ENCODE measurements at places on chromosomes 5 and 9.

GRCh38 chr5:533955-534742 lies 9.9 kb upstream of the SLC9A3 start:
- DNase-seq = no peak

- DNase-seq = no peak
Observed at GRCh38 chr5:98846520-98846919, 73.1 kb downstream of the RGMB start.

DNA sequence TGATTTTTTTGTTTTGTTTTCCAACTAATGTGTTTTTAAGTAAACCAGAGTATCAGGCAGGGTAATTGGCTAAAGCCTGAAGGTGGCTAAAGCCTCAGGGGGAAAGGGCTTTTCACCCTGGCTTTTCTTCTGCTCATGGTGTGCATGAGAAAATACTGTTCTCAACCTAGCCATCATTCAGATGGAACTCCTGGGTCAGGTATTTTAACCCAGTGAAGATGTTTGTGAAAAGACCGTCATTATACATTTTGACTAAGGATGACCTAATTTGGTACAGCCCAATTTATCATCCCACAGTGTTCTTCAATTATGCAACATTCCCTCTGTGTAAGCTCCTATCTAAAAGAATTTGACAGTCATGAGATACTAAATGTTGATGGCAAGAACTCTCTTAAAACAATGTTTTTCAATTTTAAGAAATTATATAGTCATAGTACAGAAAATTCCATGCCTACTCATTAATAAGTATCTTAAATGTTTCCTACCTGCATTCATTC lies 209.5 kb upstream of the TARS1 start:
- no peak for DNase-seq

- DNase-seq = no peak
Observed at GRCh38 chr9:124381170-124381945, 33.9 kb downstream of the PSMB7 start.

GRCh38 chr5:171840066-171840465 lies 54.4 kb downstream of the SMIM23 start:
- DNase-seq = no peak

DNA sequence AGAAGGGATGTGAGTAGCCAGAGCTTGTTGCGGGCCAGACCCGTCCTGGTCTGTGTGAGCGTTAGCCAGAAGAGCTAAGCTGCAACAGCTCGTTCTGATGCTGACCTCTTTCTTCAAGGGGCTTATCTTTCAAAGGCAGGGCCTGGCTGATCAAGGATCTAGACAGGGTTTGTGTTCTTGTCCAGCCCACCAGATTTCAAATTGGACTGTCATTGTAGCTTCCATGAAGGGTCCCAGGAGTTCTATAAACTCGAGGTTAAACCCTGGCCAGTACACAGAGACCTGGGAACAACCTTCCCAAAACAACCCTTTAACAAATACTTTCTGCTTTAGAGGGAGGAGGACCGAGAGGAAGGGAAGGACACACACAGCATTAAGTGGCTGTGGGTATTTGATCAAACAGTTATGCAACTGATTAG lies 153.0 kb upstream of the TUT7 start:
- no peak for DNase-seq

GRCh38 chr5:59034498-59035186 lies 451.8 kb downstream of the RAB3C start:
- DNase-seq = peak; percentile 17

DNA sequence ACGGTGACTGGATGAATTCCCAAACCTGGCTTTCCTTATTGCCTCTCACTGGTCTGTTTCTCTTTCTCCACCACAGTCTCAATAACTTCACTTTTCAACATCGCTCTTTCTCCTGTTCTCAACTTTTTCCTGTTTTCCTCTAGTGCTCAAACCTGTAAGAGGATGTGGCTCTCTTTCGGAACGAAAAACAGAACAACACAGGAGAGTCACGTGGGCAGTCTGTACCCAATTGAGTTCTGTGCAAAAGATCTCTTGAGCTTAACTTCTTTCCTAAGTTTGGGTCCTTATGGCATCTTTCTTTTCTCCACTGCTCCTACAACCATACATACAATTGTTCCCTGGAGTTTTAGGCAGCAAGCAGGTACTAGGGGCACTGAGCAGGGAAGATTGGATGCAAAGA lies 8.9 kb downstream of the HAVCR1 start:
- DNase-seq = peak; percentile 51

DNA sequence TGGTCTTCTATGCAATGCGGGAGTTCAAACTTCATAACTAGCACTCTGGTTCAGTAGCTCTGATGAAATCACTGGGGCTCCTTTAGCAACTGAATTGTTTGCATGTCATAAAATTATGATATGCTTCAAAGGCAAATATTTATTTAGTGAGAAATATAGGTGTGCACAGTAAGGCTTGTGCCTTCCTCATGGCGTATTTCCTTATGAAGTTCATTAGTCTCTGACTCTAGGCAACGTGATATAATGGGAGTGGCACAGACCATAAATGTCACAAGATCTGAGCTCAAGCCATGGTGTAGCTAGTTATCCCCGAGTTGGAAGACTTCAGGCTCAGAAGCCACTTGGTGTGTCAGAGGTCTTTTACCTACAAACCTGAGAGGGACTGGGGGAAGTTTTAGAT lies 35.5 kb downstream of the PIP5K1B start:
- DNase-seq = no peak

- DNase-seq = no peak
Observed at GRCh38 chr5:135481387-135481786, 29.2 kb upstream of the TIFAB start.

DNA sequence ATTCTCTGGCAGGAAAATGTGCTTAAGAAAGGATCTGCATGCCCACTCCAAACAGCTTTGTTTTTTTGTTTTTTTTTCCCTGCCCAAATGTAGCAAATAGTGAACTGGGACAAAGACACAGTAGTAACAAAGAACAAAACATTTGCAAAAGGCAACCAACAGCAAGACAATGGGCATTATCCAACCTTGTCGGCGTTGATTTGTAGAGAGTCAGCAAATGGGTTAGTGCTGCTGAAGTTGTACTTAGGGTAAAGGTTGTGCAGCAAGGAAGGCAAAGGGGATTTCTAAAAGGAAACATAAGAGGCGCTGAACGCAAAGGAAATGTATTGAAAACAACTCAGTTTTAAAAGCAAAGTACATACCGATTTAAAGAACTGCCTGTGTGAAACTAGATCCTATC lies 136.2 kb downstream of the MPDZ start:
- DNase-seq = no peak

- DNase-seq = no peak
Observed at GRCh38 chr5:120895660-120896059, 431.6 kb downstream of the PRR16 start.

DNA sequence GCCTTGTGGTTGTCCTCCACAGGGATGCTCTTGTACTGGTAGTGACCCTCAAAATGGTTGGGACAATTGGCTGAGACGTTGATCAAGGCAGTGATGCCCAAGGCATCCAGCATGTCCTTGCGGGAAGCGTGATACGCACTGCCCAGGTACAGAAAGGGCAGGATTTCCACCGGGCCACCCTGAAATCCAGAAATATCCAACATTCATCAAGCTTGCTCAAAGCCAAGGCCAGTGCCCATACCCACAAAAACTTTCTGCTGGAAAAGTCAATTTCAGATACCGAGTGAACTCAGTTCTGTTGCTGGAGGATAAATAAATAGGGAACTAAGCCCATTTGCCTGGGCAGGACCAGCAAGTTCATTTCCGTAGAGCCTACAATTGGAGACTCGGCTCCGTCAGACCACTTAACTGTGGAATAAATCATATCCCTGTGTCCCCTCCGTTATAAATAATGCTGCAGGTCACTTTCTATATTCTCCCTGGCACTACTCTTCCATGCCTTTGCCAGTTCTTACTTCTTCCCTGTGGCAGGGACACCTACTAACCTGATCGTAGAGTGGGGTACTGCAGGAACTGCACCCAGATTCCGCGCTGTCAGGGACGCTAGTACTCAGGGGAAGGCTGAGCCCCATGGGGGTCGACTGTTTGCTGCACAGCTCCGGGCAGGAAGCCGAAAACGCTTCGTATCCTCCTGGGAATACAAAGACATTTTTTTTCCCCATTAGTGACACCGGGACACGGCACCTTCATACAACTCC lies 1.2 kb downstream of the DUSP1 start:
- peak; percentile 67 for DNase-seq

DNA sequence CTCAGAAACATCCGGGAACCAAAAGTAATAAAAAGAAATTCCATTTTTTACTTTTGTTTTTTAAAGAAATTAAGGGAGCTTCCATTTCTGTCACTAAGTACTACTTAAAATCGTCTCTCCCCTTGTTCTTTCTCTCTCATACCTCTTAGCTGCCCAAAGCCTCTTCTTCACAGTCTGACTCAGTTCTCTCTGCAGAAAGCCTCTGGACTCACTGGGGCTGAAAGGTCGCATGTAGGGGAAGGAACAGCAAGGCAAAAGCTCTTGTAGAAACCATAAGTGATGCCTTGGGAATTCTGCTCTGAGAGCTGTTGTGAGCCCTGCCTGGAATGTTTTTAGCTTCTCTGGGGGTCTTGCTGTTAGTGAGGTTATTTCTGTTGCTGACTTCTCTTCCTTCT lies 100.8 kb upstream of the RANBP3L start:
- DNase-seq = no peak

DNA sequence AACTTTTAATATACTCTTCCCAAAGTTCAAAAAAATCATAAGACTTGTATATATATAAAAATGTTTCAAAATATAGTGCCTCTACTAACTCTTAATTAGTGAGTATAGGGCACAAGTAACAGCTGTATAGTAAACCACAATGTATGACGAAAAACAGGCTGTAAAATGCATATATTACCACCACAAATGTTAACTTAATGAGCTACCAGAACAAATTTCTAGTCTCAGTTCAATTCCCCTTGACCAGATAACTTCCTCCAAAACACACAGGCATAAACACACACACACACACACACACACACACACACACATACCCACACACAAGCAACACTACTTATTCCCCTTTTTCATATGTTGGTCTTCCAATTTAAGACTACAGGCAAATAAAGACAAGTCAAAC lies 78.8 kb downstream of the FBXL17 start:
- no peak for DNase-seq

GRCh38 chr5:22250528-22250927 lies 602.6 kb downstream of the CDH12 start:
- DNase-seq = no peak

DNA sequence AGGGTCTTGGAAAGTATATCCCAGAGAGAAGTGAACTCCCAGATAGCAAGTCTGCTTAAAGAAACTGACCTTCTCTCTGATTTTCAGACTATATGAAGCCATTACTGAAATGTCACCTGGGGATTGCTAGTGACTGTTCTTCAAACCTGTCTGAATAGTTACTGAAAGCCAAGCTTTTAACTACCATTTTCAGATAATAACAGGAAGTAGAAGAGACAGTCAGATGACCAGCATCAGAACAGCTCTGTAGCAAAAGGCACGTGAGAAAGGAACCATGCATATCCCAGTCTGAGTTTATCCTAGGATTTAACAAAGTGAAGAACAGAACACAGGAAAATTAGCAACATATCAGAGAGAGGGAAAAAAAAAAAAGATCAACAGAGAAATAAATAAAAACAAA lies 74.9 kb upstream of the SELENOP start:
- DNase-seq = no peak

DNA sequence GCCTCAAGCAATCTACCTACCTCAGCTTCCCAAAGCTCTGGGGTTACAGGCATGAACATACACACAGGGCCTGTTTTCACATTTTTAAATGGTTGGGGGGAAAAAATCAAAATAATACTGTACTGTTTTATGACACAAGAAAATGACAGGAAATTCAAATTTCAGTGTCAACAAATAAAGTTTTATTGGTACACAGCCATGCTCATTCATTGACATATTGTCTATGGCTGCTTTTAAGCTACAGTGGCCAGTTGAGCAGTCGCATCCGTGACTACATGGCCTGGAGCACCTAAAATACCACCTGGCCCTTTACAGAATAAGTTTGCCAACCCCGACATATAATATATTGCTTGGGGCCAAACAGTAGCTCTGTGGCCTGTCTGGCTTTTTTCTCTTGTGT lies 56.4 kb upstream of the GGTA1 start:
- DNase-seq = no peak

DNA sequence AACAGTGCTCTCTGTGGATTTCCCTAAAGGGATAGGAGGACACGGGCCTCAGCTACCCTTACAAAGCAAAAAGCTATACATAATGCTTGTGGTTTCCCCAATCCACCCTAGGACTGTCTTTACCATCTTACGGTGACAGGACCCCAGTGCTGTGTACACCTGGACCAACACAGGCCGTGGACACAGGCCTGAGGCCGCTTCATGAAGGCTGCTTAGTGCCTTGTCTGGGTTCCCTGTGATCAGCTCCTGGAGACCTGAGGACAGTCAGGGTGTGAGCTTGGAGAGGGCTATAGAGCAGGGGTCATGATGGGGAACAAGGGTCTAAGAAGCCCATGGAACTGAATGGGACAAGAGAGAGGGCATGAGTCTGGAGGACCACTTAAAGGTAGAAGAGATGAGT lies 2.9 kb downstream of the FANCG start:
- no peak for DNase-seq

GRCh38 chr5:61627531-61627930 lies 295.5 kb downstream of the ZSWIM6 start:
- DNase-seq = no peak

DNA sequence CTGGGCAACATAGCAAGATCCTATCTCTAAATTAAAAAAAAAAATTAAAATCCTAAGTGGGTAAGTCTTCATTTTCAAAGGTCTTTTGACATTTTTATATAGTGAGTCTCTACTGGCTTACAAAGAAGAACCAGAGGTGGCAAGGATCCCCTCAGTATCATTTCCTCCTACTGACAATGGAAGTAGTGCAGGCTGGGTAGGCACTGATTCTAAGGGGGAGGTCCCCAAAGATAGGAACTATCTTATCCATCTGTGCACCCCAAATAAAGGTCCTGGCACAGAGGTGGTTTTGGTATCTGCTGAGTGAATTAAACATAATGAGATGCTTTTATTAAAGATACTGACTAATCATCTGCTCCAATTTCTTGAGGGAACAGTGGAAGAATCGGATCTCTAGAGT lies 4.2 kb downstream of the FAM193B start:
- no peak for DNase-seq

DNA sequence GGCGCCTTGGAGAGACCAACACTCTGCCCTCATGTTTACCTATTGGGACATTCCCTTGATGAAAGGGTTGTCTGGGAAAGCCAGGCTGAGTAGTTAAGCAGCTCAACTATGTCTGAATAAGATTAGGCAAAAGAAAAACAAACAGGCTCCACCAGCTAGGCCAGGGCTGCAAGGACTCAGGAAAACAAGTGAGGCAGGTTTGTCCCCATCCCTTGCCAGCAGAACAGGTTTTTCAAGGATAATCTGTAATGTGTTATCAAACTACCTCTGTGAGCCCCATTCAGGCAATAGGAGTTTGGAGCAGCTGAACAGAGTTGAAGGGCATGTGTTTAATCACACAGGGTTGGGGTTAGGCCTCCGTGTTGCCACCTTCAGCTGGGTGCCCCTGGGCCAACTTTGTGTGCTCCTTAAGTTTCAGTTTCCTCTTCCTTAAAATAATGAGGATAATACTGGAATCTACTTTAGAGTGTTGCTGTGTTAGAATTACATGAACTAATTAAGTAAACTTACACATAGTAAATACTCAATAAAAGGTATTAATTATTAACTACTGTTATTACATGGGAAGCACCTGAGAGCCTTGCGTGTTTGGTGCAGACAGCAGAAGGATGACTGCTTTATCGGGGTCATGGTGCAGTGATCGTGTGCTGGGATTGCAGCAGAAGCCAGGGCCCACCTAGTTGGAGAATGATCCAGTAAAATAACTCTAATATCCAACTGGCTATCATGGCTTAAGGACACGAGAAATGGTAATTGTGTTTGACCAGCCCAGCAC lies 72.1 kb upstream of the ATP10B start:
- no peak for DNase-seq

Measured in CD4-positive, alpha-beta T cell (primary cell).